Progenitor cell of endocrine pancreas (in vitro differentiated cells): ENCODE measurements at places on chromosomes 11 and 22.

DNA sequence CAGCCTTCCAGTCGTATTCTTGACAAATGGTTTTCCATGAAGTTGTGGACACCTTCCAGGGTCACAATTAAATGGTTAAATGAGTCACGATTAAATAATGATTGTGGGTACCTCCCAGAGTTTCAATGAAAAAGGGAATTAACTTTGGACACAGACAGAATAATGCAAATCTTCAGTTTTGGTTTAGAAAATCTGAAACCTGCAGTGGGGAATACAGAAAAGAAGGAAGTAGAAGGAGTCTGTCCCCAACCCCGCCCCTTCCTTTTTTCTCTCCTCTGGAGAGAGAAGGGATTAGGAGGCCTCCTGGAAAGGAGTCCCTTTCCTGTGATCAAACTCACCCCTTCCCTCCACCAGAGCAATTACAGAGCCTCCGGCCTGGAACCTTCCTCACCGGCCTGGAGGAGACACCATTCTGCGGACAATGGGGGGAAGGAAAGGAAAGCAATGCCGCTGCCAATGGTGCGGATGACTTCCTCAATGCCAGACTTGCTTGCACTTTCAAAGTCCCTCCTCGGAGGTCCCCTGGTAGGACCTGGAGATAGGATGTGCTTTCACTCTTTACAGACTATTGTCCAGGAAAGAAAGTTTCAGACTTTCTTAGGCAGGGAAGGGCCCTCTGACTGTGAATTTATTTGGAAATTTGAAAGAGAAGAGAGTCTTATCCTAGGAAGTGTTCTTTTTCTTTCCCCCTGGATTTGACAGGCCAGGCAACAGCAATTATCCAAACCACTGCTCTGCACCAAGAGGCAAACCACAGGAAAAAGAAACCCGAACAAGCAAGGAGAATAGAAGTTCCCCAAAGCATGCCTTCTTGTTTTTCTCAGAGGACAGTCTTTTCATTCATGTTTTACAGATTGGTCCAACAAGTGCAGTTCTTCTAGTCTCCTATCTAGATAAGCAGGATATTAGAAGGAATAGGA lies 86.8 kb downstream of the PTPRJ start:
- no peak for DNase-seq

DNA sequence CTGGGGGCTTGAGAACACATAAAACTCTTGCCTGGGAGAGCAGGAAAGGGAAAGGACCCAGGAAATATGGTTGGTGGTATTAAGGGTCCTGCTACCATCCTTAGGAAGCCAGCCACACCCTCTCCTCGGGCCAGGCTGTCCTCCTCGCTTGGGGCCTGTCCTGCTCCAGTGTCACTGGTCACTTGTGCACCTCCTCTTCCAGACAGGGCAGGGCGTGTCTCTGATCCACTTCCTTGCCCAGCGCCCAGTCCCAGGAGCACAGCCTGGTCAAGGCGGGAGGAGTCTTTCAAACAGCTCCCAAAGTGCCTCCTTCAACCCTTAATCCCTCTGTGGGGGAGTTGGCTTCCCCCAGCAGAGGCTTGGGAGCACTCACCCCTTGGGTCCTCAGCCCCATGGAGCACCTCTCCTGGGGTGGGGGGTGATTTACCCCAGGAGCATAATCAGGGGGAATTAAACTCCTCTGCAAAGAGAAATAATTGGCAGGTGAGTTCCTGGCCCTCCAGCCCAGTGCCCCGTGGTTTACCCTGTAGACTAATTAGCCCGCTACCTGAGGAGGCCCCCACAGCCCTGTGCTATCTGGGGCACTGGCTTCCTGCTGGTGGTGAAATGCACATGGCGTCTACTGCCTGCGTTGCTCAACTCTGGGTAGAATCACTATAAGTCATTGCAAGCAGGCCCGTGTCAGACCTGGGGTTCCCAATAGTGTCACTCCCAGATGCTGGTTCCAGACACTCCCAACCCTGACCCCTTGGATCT lies 8.0 kb downstream of the TMPRSS6 start:
- no peak for DNase-seq

DNA sequence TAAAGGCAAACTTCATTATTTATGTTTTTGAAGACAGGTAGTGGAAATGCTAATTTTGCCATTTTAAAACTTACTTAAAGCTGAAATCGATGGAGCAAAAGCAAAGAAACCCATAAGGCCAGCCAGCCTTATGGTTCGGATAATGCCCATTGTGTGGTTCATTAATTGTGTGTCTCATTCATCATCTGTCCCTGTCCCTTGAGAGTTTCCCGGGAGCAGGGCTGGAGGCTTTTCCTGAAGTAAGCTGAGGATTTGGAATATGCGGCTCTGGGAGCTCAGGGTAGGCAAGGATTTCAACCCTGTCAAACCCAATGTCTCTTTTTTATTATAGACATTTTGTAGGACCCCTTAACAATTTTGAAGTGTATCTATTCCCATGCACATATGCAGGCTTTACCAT lies 790.0 kb upstream of the KIRREL3 start:
- no peak for DNase-seq

GRCh38 chr11:63622323-63622722 lies 8.1 kb upstream of the PLAAT3 start:
- no peak for DNase-seq

GRCh38 chr11:66625041-66625751 lies 8.8 kb downstream of the RBM14 start:
- DNase-seq = no peak

DNA sequence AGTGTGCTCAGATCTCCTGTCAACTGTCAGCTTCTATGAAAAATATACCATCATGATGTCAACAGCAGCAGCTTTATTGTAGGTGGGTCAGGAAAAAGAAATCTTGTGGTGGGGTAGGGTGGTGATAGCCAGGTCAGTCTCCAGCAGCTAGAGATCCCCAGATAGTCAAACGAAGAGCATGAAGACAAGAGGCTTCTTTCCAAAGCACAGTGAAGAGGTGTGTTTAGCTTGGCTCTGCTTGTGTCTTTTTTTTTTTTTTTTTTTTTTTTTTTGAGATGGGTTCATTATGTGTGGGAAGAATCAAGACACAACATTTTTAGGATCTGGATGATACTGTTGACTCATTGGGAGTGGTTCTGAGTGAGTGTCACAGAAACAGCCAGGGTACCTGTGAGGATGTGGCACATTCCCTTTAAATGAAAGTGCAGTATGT lies 1075.5 kb downstream of the NTM start:
- no peak for DNase-seq
